Thyroid gland (tissue), 4 donors: ENCODE measurements at places on chromosomes 6 and 20. TPM values are rescaled to one million over a fixed set of nuclear protein-coding genes. Genes with fewer than 3 reads are reported as not detected.

KATNA1 gene
- 17.9 TPM for total RNA-seq

CCN6 gene
- total RNA-seq, result not detected

EMILIN3 gene
- 1.3 TPM for total RNA-seq

RPS18 gene
- 1,790 TPM for total RNA-seq

DNA sequence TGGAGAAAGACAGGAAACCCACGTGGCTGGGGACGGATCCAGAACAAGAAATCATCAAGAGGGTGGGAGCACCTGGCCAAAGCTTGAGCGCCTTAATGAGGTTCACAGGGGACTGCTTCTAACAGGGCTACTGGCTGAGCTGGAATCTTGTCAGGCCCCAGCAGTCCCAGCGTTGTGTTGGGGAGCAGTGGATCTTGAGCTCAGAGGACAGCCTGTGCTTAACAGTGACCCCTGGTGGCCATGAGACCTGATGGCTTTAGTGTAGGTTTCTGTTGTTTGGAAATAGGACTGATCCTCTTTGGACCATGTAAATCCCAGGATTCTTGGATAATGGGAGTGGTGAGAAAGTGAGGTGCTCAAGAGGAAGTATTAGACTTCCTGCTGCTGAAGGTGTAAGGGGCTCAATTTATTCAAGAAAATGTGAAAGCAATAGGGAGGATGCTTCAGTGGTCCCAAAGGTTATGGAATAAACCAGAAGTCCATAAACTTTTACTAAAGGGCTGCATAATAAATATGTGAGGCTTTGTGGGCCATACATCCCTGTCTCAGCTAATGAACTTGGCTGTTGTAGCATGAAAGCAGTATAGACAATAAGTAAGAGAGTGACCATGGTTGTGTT lies 216.2 kb downstream of the NFATC2 start:
- H3K27ac ChIP-seq, result no peak overlapping the region
- H3K36me3 ChIP-seq, result no peaks in the 10 kb centered on the region

DNA sequence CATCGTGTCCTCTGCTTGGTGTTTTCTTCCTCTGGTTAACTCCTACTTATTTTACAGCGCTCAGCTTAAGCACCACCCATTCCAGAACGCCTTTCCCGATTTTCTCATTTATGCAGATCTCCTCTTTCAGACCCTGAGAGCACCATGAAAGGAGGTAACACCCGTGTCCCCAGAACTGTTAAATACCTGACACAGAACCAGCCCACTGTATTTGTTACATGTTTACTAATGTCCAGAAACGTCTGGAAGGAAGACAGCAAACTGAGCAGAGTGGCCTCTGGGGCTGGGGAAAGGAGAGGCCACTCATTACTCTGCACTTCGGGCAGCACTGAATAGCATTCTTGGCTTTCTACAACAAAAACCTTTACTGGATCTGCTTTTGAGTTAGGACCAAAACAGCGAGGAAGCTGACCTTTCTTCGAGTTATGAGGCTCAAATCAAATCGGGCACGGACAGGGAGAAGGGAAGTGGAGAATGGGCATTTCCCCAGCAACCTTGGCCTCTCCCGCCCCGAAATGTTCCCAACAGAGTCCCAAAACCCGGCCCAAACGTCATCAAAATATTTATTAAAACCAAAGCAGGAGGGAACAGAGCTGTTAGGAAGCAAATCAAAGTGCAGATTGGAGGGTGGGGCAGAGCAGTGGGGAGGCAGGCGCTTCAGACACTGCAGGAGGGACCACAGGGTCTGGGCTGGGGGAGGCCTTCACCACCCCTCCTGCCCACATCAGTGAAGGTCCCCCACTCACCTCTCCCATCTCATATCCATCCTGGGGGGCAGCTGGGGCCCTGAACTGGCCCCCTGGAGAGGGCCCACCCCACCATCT lies 1.1 kb upstream of the NECAB3 start:
- peaks cover 17% of the 10 kb centered on the region for H3K4me1 ChIP-seq
- H3K27me3 ChIP-seq, result no peaks in the 10 kb centered on the region
- H3K4me3 ChIP-seq, result no peak overlapping the region
- no peak for DNase-seq
- no peaks in the 10 kb centered on the region for H3K36me3 ChIP-seq

GRCh38 chr6:30712441-30712945 lies 4.6 kb downstream of the MDC1 start:
- peaks cover 12% of the 10 kb centered on the region for H3K4me1 ChIP-seq
- no peaks in the 10 kb centered on the region for H3K27me3 ChIP-seq
- DNase-seq, result no peak
- H3K36me3 ChIP-seq, result peaks cover 32% of the 10 kb centered on the region
- H3K4me3 ChIP-seq, result no peak overlapping the region

- H3K4me3 ChIP-seq, result no peak overlapping the region
- peak overlapping the region; percentile 36 for H3K27ac ChIP-seq
- H3K36me3 ChIP-seq, result no peaks in the 10 kb centered on the region
These were observed 96.3 kb downstream of the GMPR start for GRCh38 chr6:16334671-16335070.

- DNase-seq, result no peak
- H3K36me3 ChIP-seq, result no peaks in the 10 kb centered on the region
- no peaks in the 10 kb centered on the region for H3K27me3 ChIP-seq
- no peak overlapping the region for H3K4me3 ChIP-seq
These were observed 3.0 kb downstream of the YWHAB start for GRCh38 chr20:44888226-44889103.
